ENCODE measurements at places on chromosomes 13 and 19.

DNA sequence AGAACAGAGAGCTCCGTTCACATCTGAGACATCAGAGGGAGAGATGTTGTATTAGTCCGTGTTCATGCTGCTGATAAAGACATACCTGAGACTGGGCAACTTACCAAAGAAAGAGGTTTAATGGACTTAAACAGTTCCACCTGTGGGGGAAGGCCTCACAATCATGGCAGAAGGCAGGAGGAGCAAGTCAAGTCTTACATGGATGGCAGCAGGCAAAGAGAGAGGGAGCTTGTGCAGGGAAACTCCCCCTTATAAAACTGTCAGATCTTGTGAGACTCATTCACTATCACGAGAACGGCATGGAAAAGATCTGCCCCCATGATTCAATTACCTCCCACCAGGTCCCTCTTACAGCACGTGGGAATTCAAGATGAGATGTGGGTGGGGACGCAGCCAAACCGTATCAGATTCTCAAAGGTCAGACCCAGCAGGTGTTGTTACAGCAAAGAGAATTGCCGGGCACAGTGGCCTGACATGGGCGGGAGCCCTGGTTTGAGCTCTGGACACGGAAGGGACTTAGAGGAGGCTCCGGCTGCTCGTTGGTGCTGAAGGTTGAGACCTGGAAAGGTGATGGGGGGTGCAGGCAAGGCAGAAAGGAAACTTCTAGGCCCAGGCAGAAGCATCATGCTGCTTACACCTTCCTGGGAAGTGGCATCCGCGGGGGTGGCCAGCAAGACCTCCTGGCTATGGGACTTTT lies 33.1 kb downstream of the PEX11G start:
- no peak for ATAC-seq

DNA sequence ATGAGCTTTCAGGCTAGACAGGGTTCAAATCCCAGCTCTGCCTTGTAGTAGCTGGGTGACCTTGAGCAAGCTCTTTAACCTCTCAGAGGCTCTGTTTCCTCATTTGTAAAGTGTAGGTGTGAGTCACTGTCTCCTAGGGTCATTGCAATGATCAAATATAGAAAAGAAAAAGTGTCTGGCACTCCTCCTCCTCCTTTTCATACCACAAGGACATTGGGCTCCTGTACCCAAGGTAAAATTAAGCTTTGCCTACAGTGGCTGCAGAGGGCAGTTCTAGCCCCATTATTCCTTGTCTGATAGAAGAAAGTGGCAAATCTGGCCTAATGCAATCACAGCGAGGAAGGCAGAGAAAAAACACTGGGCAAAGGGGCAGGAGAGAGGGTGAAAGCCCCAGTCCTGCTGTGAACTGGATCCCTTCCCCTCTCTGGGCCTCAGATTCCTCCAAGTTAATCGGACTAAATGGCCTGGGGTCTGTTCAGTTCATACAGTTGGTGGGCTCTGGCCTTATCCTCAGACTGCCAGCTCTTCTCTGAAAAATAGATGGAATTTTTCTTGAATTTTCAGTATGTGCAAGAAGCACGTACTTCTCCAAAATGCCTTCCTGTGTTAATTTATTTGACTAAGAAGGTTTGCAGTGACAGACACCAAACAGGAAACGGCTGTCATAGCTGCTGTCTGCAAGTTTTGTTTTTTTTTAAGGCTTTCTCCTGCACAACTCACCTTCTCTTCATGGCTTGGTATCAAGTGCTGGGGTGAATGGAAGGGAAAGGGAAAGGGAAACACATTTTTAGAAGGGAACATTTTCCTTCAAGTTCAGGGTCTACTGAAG lies 35.3 kb downstream of the RGCC start:
- peak; percentile 90 for ATAC-seq

GRCh38 chr13:44340508-44340907 lies 33.1 kb upstream of the SERP2 start:
- no peak for ATAC-seq

GRCh38 chr13:110006304-110006703 lies 219.9 kb upstream of the IRS2 start:
- ATAC-seq, result no peak

- no peak for ATAC-seq
Observed at GRCh38 chr13:48369988-48370387, 42.9 kb downstream of the LPAR6 start.

DNA sequence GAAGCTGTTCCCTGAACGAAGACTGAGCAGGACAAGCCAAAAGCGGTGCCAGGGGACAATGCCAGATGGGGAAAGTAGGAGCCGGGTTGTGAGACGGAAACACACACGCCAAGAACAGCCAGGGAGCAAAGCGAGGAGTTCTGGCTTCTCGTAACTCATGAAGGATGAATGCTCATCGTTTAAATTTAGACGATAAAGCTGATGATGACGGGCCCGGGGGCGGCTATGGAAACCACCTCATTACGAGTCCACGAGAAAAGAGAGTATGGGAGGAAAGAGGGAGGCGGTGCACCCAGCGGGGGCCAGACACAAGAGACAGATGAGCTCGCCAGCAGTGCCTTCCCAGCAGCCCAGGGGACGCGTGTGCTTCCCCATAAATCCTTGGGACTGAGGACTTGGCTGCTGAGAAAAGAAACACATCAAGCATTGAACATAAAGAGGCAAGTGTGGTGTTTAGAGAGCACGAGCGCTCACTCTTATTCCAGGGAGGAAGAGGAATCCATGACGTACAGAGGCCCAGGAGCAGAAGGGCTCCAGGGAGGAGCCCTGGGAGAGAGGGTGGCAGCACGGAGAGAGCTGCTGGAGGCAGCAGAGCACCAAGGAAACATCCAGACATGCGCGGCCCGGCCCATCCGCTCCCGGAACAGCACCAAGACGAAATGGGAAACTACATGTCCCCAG lies 70.7 kb downstream of the EPS15L1 start:
- peak; percentile 62 for ATAC-seq

DNA sequence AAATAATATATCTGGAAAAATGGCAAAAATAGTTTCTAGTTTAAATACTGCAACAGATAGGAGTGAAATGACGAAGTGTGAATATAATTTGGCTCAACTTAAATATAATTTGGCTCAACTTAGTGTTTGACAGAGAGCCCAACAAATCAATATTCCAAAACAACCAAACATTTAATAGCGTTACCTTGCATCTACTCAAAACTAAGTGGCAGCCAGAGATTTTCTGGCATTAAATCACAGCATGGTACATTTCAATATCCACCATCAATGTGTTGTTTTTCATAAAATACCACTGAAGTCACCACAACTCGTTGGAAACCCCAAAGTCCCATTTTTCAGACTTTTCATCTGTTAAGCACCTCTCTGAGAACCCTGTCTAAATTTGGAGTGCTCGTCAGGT lies 69.6 kb downstream of the DCLK1 start:
- ATAC-seq, result no peak

- ATAC-seq, result peak; percentile 68
Observed at GRCh38 chr13:76886292-76887075, at the start of gene KCTD12. KCTD12 (minus strand) TSS chr13:76886405; CDS start chr13:76886148, 257 bp downstream.

DNA sequence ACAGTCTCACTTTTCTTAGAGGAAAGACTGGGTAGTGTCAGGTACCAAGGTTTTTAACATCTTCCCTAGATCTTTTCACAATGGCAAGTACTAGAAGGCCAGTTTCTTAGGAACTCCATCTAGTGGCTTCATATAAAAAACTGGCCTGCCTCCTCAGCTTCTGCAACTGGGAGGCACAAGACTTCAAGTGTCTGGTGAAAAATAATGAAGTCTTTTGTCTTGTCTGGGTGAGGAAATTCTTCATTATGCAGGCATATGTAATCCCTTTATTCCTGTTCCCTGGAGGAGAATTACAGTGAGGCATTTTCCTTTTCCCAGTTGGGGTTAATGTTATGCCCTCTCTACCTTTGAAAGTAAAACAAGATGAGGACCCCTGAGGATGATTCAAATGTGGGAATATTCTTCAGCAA lies 300.5 kb downstream of the NALCN start:
- no peak for ATAC-seq

- no peak for ATAC-seq
Observed at GRCh38 chr13:101111894-101112293, 304.4 kb downstream of the NALCN start.

GRCh38 chr13:110116072-110116487 lies 190.9 kb downstream of the COL4A1 start:
- ATAC-seq, result peak; percentile 57

GRCh38 chr13:59861676-59862075 lies 302.1 kb downstream of the DIAPH3 start:
- no peak for ATAC-seq

GRCh38 chr19:51783372-51783771 lies 11.6 kb upstream of the FPR3 start:
- ATAC-seq, result peak; percentile 12

DNA sequence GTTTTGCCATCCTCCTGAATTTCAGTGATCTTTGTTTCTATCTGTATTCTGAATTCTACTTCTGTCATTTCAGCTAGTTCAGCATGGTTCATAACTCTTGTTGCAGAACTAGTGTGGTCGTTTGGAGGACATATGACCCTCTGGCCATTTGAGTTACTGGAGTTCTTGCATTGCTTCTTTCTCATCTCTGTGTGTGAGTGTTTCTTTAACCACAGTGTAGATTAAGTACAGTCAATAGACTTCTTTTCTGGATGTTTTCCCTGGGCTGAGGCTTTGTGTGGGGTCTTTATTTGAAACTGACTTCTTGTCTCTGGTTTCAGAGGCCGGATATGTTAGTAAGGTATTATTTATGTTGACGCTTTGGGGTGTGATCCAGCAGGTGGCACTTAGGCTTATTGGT lies 14.7 kb downstream of the IGFL2 start:
- no peak for ATAC-seq

DNA sequence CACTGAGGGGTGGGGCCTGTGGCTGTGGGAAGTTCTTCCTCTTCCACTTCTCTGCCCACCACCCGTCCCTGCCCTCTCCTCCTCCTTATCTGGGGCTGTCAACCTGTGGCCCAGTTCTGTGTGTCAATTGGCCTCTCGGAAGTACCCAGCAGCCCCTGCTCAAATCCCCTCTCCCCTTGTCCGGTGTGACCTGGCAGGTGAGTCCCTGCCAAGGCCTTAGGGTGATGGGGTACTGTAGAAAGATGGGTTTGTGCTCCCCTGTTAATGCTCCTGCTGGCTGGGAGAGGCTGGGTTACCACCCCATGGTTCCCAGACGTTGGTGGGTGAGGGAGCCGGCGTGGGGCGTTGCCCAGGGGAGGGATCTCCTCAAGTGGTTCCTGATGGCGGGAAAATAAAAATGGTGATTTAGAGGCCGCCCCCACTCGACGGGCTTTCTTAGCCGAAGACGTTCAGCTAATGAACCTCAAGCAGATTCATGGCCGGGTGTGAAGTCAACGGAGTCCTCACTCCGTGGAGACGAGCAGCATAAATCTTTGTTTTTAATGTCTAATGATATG lies 141.2 kb downstream of the URI1 start:
- no peak for ATAC-seq

DNA sequence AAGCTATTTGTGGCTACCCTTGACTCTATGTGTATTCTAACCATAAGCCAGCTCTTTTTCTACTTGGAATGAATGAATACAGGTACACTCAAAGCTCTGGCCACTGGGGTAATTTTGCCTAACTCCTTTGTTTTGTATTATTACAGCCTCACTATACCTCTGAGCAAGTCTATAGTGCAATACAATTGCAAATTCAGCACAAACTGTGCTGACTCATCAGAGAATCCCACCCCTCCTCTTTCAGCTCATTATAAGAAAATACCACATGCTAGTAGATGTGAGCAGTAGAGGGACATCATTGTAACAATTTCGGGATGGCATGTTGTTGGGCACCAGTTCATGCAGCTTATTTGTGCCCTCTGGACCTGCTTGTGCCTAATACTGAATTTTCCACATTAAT lies 1382.2 kb downstream of the SLITRK5 start:
- no peak for ATAC-seq

GRCh38 chr19:48271531-48272151 lies 1.8 kb downstream of the ZNF114 start:
- ATAC-seq, result peak; percentile 28

DNA sequence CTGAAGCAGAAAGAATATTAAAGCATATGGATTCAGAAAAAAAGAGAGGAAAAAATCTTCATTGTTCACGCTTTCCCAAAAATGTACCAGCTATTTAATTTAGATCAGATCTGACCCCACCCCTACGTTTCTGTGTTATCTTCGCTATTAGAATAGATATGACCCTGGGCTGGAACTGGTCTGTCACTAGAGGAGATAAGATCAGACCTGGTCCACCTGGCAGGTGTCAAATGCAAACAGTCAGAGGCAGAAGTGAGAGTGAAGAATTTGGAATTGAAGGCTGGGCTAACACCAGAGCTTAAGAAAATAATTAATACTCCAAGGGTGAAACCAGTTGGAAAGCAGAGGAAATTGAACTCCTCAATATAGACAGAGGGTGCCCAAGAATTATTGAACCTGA lies 30.0 kb upstream of the MBNL2 start:
- no peak for ATAC-seq

DNA sequence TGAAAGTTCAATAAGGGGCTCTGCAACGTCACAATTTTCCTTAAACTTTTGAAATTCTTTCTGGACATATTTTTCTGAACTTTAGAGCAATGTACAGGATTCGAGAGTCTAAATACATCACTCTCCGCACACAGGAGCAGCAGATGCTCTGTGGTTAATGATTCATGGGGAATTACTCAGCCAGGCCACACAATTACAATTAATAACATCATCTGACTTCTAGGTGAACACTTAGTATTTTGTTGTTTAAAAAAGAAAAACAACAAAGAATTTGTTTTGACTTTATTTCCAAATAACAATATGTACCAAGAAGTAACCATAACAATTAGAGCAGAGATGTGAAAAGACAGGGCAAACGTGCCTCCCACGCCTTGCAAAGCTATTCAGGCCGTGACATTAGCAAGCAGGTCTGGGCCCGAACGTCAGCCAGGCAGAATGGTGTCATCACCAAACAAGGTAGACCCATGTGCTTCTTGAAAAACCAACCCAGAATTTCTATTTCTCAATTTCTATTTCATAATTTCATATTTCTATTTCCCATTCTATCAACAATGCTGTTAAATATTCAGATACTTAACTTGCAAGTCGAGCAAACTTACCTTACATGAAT lies 236.3 kb downstream of the COL4A1 start:
- no peak for ATAC-seq

DNA sequence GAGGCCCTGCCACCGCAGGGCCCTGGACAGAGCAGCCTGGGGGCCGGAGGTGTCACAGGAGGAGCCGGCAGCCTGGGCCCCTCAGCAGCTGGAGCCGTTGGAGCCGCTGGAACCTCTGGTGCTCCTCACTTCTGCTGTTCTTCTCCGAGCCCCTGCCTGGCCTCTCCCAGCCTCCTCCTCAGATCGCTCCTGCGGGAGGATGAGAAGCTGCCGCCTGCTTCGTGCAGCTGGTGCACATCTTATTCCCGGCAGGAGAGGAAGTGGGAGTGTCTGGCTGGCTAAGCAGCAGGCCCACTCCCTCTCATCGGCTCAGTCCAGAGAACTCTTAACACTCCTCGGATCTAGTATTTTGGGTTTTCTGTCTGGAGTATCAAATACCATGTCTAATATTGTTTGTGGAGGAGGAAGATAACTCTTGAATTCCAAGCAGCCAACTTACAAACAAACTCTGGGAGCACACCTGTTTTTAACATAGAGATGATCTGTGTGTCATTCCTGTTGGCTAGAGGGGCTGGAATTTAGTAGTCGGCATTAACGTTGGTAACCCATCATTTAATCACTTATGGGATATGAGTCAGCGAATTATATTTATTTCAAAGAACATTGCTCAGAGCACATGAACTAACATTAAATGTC lies 37.1 kb upstream of the RNF113B start:
- no peak for ATAC-seq
